ENCODE measurements at places on chromosomes 12 and 14.

- DNase-seq: no peak
These were observed 6.1 kb downstream of the IFI27L2 start for GRCh38 chr14:94123296-94123695.

- no peak for DNase-seq
These were observed 142.6 kb downstream of the MIPOL1 start for GRCh38 chr14:37340353-37340752.

DNA sequence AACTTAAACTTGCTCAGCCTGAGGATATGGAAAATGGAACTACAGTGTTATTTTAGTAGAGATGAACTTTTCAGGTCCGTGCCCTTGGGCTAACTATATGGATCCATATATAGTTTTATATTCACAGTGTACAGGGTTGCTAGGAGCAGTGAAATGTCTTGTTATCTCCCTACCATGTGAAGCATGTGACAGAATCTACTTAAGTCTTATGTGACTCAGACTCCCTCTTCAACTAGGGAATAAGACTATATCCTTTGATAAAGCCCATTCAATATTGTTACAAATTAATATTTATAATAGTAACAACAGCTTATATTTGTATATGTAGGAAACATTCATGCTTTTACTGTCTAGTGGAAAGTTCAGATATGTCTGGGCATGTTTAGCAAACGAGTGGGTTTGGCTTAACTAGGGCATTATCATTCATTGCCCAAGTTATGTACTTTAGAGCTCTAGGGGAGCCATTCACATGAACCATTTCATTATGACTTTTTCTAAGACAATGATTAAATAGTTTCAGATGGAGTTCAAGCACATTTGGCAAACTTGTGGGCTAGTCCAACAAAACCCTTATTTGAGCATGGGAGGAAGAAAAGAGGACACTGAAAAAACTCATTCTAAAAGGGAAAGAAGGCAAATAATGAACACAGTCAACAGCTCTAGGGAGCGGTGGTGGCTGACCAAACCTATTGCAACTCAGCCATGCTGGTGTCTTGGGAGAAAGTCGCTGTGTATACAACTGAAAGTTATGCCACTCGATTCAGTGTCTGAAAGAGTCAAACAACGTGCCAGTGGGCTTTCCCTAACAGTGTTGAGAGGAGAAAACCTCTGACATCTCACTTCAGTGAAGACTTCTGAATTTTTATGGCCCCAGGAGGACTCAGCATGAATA lies 305.9 kb upstream of the G2E3 start:
- no peak for DNase-seq

DNA sequence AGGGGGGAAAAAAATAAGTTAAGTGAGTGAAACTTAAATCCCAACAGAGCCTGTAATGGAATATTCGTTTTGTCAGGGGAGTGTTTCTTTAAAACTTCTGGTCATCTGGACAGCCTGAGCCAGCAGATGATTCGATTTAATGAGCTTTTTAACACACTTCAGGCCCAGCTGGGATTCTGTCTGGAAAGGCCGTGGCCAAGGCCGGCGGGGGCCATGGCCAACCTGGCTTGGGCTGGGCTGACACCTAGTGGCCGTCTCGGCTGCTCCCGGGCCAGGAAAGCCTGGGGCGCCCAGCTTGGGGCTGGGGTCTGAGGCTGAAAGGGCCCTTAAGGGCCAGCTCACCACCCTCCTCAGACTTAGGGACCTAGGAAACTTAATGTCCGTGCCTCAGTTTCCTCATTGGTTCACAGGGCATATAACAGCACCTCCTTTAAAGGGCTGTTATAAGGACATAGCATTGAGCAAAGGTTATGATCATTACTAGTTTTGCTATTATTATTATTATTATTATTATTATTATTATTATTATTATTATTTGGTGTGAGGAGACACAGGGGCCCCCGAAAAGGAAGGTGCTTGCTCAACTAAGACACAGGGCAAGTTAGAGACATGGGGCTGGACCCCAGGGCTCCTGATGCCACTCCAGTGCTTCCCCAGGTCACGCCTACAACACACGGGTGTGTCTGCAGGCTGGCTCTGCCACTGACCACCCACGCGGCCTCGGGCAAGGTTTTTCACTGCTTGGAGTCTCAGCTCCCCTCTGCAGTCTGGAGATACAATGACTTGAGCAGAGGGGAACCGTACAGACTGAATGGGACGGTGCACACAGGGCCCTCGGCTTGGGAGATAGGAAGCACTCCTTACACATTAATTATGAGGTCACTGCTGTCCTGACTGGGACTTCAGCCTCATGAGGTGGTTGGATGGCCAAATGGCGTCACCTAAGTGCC lies 84.0 kb downstream of the SYNE3 start:
- DNase-seq: no peak

- no peak for DNase-seq
These were observed 17.4 kb downstream of the FZD10 start for GRCh38 chr12:130179621-130180020.

GRCh38 chr12:58367041-58367440 lies 425.7 kb downstream of the ATP23 start:
- no peak for DNase-seq

DNA sequence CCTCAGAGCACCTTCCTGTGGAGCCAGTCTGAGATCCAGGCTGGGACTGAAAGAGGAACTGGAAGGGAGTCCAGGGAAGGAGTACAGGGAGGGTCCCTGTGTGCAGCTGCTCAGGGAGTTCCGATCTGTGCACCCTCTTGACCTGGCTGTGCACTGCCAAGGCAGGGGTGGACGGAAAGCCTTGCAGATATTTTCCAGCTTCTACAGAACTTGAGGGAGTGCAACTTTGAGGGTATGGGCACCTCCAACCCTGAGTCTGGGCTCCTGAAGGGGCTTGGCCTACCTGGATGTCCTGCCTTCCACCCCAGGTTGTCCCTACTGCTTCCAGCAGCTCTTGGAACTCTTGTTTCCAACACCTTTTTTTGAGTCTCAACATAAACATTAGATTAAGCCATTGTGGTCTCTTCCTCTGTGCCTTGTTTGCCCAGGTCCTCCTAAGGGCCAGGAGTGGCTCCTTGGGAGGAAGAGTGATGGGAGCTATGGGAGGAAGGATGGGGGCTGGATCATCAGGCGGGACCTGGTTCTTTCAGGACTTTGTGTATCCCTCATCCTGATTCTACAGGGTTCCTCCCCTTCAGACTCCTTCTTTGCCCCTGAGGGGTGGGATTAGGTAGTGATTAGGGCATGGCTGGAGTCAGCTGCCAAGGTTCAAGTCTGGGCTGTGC lies 3.5 kb downstream of the KRT7 start:
- DNase-seq: no peak

All from GOT3 (cell line).